Umbilical cord (tissue), 2 donors: ENCODE measurements at places on chromosomes 3 and 15. TPM values are rescaled to one million over a fixed set of nuclear protein-coding genes. Genes with fewer than 3 reads are reported as not detected.
A peak's percentile ranks its signal among the peaks of the same experiment; 100 is the strongest.

Gene SELENOK
- total RNA-seq, result 43.3 TPM

Gene TRH
- not detected for total RNA-seq

Gene ST3GAL6
- total RNA-seq, result 12.0 TPM

Gene SOX14
- 0.72 TPM for total RNA-seq

Gene TRANK1
- 9.4 TPM for total RNA-seq

Gene NMNAT3
- total RNA-seq, result 15.6 TPM

Gene AHSG
- not detected for total RNA-seq

Gene TRIM42
- total RNA-seq, result 2.2 TPM

GRCh38 chr3:185470323-185470722 is 28.5 kb downstream of the TMEM41A start:
- DNase-seq, result no peak

DNA sequence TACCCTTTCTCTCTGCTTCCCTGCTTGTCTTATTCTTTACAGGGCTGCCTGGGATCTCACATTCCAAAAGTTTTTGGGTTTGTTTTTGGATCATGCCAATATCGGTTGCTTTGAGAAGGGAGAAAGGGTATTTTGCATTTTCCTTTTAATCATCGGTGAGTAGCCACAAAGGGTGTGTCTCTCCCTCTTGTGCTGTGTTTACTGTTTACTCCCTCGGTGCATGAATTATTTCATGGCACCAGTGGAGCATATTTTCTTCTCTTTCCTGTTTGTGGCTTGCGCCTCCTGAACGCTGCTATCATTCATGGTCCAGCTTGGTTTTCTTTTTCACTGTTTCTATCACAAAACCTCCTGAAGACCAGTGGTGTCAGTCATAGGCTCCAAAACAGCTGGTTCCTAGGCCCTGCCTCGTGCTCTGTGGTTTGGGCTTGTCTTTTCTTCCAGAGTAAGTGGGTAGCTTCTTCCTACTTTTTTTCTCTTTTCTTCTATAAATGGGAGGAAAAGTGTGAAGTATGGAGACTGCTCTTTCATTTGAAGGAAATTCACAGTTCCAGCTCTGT is 54.9 kb downstream of the IGF1R start:
- no peak for DNase-seq

- no peak for DNase-seq
Observed at GRCh38 chr3:178062126-178062525, 474.1 kb upstream of the KCNMB2 start.

DNA sequence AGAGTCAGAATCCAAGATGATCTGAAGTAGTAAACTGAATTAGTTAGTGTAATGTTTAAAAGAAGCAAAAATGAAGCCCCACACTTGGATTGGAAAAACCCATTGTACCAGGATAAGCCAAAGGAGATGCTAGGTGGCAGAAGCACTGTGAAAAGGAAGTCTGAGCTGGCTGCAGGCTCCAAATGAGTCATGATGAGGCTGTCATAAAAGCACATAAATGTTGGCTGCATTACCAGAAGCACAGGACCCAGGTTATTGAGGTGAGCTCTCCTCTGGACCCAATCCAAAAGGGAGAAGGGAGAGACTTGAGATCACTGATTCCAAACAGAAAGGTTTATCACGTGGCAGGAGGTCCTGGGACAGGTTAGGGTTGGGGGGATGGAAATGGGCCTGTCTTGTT is 3.2 kb upstream of the ACAN start:
- no peak for DNase-seq

GRCh38 chr3:66435989-66436388 is 64.8 kb downstream of the LRIG1 start:
- no peak for DNase-seq

- no peak for DNase-seq
Observed at GRCh38 chr3:161694682-161695564, 198.3 kb downstream of the OTOL1 start.

DNA sequence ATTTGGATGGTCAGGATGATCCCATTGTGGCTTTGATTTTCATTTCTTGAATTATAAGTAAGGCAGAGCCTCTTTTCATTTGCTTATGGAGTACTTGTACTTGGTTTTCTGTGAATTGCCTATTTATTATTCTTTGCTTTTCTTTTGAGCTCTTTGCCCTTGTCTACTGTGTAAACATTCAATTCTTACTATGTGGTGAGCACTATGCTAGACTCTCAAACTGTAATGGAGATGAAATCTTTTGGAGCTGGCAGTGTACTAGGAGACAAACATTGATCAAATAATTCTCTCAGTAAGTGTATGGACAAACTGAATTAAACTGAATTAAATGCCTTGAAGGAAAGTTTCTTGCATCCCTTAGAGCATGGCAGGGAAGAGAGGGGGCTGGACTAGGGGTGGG is 87.0 kb upstream of the NR2E3 start:
- DNase-seq, result no peak

DNA sequence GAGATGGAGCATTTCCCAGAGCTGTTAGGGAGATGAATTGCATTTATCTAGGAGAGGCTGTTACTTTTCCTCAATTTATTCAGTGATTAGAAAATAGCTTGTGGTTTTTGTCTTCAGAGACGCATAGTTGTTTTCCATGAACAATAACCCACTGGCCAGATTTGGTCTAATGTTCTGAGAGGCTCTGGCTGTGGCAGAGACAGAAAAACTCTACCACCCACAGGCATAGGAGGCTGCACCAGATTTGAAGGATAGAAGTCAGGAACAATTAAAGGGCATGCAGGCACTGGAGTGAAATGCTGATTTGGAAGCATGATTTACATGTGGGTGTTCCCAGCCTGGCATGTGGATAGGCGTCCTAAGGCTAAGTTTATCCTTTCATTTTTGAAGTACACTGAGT is 143.5 kb downstream of the NFKBIZ start:
- no peak for DNase-seq

GRCh38 chr15:26971271-26972018 is 464 bp downstream of the GABRG3 start:
- DNase-seq, result peak; percentile 3

GRCh38 chr3:65907232-65908130 is 131.2 kb downstream of the MAGI1 start:
- DNase-seq, result peak; percentile 34

DNA sequence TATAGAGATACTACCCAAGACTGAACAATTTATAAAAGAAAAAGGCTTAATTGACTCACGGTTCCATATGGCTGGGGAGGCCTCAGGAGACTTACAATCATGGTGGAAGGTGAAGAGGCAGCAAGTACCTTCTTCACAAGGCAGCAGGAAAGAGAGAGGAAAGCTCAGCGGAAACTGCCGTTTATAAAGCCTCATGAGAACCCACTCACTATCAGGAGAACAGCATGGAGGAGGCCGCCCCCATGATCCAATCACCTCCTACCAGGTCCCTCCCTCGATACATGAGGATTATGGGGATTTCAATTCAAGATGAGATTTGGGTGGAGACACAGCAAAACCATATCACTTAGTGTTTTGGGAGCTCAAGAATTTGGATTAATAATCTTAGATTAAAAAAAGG is 240.2 kb downstream of the UACA start:
- no peak for DNase-seq

DNA sequence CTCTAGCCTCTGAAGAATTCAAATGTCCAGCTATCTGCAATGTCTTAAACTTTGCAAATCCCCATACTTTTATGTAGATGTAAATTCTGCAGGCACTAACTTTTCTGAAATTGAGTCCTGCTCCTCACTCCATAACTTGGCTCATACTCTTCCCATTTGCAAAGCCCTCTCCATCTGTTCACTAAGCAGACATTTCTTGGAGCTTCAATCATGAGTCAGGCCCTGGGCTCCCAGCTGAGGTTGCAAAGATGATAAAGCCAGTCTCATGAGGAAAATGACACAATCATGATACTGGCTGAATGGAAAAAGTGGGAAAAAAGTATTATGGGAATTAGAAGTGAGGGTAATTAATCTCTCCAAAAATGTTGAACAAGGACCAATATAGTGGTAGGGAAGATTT is 507.6 kb downstream of the NR2F2 start:
- DNase-seq, result no peak

DNA sequence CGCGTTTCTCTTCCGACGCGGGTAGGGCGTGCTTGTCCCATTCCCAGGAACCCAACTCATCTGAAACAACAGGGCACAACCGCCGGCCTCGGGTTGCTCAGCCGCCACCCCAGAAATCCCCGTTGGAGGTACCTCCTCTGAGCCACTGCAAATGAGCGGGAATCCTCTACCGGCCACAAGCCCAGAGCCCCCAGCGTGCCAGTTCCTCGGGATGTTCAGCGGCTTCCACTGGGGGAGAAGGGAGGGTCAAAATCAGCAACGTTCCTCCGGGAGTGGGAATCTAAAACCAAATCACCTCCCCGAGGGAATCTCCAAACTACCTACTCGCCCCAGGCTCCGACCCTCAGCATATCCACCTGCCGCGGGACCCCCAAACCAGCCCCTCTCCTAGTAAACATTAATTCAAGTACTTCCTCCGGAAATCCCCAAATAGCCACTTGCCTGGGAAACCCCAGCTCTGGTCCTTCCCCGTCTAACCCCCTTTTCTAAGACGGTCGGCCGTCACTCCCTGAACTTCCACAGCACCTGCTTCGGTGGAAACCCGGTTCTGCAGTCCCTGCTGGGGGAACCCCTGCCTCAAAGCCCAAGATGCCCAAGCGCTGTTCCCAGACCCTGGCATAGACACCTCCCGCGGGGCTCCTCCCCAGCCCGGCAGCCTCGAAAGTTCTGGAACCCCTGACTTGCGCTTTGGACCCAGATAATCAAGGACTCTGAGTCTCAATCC is 887 bp downstream of the OXTR start:
- no peak for DNase-seq

- DNase-seq, result no peak
Observed at GRCh38 chr3:143693506-143693905, 154.8 kb downstream of the SLC9A9 start.

DNA sequence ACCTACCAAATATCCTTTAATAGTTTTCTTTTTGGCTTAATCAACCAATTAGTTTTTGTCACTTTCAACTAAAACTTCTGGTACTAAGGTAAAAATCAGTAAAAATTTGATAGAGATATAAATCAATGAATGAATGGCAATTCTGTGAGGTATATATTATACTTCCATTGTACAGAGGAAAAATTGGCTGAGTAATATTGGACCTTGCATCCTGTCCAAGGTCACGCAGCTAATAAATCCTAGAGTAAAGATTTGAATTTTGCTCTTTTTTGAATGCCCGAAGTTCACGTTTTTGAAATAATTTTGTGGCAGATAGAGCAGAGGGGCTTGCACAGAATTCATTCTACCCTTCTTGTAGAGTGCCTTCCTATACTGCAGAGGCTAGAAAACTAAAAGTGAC is 81.1 kb upstream of the ZNF280D start:
- no peak for DNase-seq

- DNase-seq, result no peak
Observed at GRCh38 chr3:194045289-194045688, 90.7 kb upstream of the HES1 start.

GRCh38 chr3:146148468-146148931 is 12.5 kb downstream of the PLOD2 start:
- DNase-seq, result peak; percentile 47
